ENCODE measurements at places on chromosomes 16 and 17.

- peak overlapping the region; percentile 69 for H3K4me3 ChIP-seq
- H3K4me1 ChIP-seq = peaks cover 84% of the 10 kb centered on the region
- peaks cover 20% of the 10 kb centered on the region for H3K27me3 ChIP-seq
- peak; percentile 20 for DNase-seq
- peaks cover 6% of the 10 kb centered on the region for H3K36me3 ChIP-seq
Measured at GRCh38 chr17:61406971-61407911, 7.6 kb downstream of the TBX2 start.

GRCh38 chr16:54431041-54431996, 144.7 kb upstream of the IRX3 start:
- peaks cover 10% of the 10 kb centered on the region for H3K4me1 ChIP-seq
- peak overlapping the region; percentile 27 for H3K27ac ChIP-seq
- peaks cover 19% of the 10 kb centered on the region for H3K27me3 ChIP-seq

GRCh38 chr17:65783845-65784334, 222.4 kb upstream of the AXIN2 start:
- H3K27me3 ChIP-seq = no peaks in the 10 kb centered on the region
- DNase-seq = no peak
- H3K4me3 ChIP-seq = no peak overlapping the region
- peaks cover 24% of the 10 kb centered on the region for H3K4me1 ChIP-seq
- H3K36me3 ChIP-seq = no peaks in the 10 kb centered on the region
- H3K27ac ChIP-seq = peak overlapping the region; percentile 71

DNA sequence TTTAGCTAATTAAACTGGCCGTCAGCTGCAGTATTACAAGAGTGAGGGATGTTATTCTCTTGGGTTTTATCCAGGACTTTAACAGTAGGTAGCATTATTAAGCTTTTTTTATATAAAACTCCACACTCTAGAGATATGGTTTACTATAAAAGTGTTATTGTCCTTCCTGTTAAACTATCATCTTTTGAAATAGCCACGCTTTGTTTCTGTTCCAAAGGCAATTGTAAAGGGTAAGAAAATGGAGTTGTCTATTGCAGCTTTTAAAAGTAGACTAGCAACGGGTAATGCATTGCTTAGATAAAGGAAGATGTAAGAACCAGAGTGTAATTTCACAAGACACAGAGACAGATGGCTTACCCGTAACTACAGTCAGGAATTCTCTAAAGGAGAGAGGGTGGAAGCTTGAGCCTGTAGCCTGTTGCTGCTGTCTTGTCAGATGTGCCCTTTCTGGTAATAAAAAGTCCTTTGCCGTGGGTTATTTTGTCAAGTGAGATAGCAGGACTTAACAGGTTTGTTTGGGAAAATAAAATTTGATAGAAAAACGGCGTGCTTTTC, 56.4 kb downstream of the WWOX start:
- no peaks in the 10 kb centered on the region for H3K27me3 ChIP-seq
- no peak for DNase-seq
- no peak overlapping the region for H3K4me3 ChIP-seq
- H3K36me3 ChIP-seq = no peaks in the 10 kb centered on the region
- no peaks in the 10 kb centered on the region for H3K4me1 ChIP-seq

DNA sequence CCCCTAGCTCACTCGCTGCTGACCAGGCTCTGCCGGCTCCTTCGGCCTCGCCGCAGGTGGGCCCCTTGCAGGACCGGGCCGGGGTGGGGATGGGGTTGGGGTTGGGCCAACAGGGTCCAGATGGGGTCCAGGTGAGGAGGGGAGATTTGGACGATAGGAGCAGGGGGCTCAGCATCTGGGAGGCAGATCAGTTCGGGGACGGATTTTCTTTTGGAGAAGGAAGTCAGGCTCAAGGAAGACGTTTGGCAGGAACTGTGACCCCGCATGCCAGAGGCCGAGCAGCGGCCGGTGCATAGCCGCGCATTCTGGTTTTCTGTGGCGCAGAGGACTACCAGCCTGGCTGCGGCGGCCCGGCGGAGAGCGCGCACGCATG, 845 bp upstream of the ALDOA start:
- DNase-seq = no peak
- peaks cover 29% of the 10 kb centered on the region for H3K36me3 ChIP-seq
- H3K4me3 ChIP-seq = peak overlapping the region; percentile 75
- H3K27ac ChIP-seq = peak overlapping the region; percentile 98
- peaks cover 66% of the 10 kb centered on the region for H3K4me1 ChIP-seq
- no peaks in the 10 kb centered on the region for H3K27me3 ChIP-seq

GRCh38 chr16:85253084-85253941, 141.0 kb upstream of the CIBAR2 start:
- DNase-seq = peak; percentile 70
- H3K27ac ChIP-seq = no peak overlapping the region
- no peak overlapping the region for H3K4me3 ChIP-seq
- no peaks in the 10 kb centered on the region for H3K36me3 ChIP-seq

- H3K4me3 ChIP-seq = no peak overlapping the region
- no peak for DNase-seq
- H3K27me3 ChIP-seq = no peaks in the 10 kb centered on the region
- H3K4me1 ChIP-seq = peaks cover 8% of the 10 kb centered on the region
- no peak overlapping the region for H3K27ac ChIP-seq
Measured at GRCh38 chr17:61239327-61239726, 160.3 kb upstream of the TBX2 start.
